ENCODE measurements at places on chromosomes 3 and 15. TPM values are rescaled to one million over a fixed set of nuclear protein-coding genes. Genes with fewer than 3 reads are reported as not detected.

DUOXA2 gene
- total RNA-seq: not detected

SMCO1 gene
- not detected for total RNA-seq

ARGFX gene
- not detected for total RNA-seq

TERC gene
- total RNA-seq: not detected

SPATA12 gene
- total RNA-seq: not detected

SLC25A38 gene
- 18.6 TPM for total RNA-seq

AMOTL2 gene
- 82.1 TPM for total RNA-seq

DNA sequence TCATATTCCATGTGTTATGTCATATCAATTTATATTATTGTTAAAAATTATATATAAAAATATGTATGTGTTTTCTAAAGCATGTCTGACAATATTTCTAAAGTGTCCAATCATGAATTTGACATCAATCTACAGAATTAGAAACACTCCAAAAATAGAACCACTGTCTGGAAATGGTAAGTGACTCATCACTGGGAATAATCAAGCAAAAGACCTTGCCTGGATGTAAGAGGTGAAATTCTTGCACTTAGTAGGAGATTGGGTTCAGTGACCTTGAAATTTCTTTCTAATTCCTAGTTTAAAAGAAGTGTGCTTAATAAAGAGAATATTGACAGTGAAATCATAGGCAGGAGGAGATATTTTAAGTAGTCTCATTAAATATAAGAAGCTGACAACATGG is 188.8 kb downstream of the ZNF385D start:
- no peak for DNase-seq

DNA sequence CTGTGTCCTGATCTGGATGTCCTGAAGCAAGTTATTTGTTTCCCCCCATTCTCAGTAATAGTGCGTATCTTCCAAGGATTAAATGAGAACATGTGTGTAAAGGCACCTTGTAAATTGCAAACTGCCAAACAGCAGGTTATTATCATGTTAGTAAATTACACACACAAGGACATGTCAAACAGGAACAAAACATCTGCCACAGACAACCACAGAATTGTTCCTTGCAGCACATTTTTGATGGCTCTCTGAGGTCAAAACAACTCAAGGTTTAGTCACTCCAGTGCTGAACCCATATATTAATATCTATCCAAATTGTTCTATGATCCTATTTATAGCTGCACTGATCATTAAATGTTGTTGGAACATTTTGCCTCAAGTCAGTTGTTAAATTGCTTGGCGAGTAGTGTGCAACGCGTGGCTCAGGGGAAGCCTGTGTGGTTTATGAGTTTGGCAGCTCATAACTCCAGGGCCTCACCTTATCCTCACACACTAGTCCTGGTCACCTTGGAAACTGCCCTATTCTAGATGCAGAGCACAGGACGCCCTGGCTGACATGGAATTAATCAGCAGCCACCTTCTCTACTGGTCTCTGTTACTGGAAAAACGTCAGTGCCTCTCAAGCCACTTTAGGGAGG is 46.3 kb upstream of the CDV3 start:
- DNase-seq: no peak

GRCh38 chr3:126291537-126291936 is 65.7 kb downstream of the KLF15 start:
- DNase-seq: no peak

- no peak for DNase-seq
These were observed 12.7 kb upstream of the LMCD1 start for GRCh38 chr3:8488877-8489276.

GRCh38 chr3:8210882-8211341 is 290.7 kb upstream of the LMCD1 start:
- no peak for DNase-seq

DNA sequence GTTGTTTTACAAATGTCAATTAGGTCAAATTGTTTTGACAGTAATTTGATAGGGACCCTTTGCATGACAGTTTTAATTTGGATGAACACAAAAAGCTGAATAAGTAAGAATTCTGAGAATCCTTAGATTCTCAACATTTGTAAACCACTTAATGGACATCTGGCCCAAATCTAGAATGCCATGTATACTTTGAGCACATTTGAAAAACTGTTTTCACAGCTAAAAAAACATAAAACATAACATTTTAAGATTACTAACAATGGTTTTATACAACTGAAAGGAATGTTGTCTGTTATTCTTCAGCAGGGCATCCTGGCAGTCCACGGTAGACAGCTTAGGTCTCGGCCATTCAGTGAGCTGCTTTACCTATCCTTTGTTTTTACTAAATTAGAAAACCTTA is 34.5 kb upstream of the TM2D3 start:
- no peak for DNase-seq

GRCh38 chr3:98329392-98330124 is 24.1 kb upstream of the OR5K4 start:
- DNase-seq: no peak

- DNase-seq: no peak
These were observed 343.0 kb downstream of the ZBTB20 start for GRCh38 chr3:114804099-114804498.

DNA sequence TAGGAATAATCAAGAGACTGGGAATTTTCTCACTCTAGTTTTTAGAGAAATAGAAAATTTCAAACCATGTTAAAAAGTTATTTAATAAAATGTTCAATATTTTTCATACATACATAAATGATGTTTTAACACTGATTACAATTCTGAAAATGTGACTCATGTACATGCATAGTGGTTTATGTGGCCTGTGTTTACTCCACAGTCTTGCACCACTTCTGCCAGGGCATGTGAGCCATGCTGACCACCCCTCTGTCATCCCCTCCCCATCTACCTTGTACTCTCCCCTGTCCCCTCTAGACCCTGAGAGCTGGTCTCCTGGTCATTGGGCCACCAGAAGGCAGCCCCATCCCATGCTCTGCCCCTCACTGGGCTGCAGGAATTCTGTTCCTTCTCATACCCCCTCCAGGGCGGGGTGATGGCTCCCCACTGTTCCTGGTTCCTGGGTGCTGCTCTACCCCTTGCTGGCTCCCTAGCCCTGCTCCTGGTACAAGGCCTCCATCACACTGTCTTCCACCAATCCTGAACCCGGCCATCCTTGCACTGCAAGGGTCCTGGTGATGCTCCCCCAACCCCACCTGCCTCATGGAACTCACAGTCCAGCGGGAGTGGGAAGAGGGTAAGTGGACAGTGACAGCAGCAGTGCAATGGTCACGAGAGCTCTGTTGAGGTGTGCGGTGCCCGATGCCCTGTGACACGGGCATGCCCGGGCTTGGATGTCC is 24.2 kb upstream of the SLC41A3 start:
- no peak for DNase-seq

GRCh38 chr15:34795267-34796081 is at the start of gene ACTC1:
Gene ACTC1 (minus strand): TSS chr15:34795549. CDS start chr15:34794808, 741 bp downstream.
- DNase-seq: peak; percentile 93

DNA sequence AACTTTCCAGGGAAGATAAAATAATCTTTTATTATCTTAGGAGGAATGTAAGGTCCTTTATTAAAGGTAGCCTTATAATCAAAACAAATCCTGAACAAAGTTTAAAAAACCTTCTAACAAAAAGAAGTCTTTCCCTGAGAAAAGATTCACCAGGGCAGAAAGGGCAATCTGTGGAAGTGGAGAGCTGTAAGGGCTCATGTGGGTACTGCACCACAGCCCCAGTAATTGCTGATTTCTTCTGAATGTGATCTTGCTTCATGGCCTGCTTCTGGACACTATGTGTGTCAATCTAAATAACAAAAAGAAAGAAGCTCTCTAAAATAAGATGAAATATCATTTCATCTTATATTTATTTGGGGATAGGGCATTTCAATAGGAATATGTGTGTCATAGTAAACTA is 1501.6 kb downstream of the OTOL1 start:
- no peak for DNase-seq

All from aorta (tissue), 5 donors.